ENCODE measurements at places on chromosomes 16 and 17. TPM values are rescaled to one million over a fixed set of nuclear protein-coding genes. Genes with fewer than 3 reads are reported as not detected.

DNA sequence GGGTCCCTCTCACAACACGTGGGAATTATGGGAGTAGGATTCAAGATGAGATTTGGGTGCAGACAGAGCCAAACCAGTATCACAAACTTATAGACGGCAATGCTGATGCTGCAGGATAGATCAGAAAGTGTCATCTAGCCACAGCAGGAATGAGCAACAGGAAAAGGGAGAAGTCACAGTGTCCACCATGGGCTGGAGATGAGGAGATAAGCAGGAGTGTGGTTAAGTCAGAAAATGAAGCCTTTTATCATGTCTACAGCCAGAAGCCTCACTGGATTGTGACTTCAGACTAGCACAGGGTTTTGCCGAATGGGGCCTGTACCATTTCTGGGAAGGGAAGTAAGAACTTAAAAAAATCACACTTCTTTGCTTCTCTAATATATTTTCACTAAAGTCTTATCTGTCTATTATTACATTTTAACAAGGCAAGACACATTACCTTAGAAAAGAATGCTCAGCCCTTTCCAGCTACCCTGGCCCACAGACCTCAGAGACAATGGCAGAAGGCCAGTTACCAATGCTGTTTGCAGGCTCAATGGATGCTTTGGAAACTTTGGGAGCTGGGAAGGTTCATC lies 490.2 kb upstream of the SALL1 start:
- no peak for DNase-seq

DNA sequence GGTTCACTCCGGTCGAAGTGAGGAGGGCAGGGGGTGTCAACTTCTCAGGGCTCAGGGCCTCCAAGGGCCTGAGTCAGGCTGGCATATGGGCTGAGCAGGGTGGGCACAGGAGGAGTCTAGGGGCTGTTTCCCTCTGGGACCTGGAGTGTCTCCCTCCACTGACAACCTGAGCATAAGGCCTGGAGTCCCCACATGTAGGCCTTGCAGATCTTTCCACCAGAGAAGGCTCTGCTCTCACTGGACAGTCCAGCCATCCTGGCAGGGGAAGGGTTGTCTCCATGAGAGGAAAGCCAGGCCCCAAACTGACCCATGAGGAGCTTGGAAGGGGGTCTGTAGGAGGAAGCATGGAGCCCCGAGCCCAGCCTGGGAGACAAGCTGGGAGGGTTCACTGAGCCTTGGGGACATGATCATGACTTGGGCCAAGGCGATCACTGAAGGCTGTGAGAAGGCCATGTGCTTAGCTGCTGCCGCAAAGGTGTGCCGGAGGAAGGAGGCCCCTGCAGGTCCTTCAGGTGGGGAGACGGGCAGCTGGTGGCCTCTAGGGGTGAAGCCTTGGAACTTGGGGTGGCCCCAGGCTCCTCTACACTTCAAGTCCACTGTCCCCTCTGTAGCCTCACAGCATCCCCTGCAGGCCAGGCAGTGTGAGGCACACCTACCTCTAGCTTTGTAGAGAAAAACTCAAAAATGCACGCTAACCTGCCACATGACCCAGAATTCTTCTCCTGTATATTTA lies 9.9 kb downstream of the CMTM2 start:
- DNase-seq, result peak; percentile 44

The TUBB3 gene
- total RNA-seq, result 16.1 TPM

The LHX1 gene
- 5.8 TPM for total RNA-seq

DNA sequence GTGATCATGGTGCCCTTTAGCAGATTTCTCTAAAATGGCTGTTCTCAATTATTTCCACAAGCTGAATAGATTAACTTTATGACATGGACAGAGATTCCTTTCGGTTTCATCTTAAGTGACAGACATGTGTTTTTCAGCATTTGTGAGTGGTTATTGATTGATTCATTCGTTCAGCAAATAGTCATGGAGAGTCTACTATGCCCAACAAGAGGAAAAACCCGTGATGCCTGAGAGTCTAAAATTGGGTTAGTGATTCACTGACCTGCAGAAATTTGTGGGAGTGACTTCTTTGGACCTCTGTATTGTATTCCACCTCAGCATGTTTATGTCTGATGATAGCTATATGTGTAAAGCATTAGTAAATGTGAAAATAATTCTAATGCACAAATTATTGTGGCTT lies 28.0 kb upstream of the DUSP14 start:
- DNase-seq, result no peak

DNA sequence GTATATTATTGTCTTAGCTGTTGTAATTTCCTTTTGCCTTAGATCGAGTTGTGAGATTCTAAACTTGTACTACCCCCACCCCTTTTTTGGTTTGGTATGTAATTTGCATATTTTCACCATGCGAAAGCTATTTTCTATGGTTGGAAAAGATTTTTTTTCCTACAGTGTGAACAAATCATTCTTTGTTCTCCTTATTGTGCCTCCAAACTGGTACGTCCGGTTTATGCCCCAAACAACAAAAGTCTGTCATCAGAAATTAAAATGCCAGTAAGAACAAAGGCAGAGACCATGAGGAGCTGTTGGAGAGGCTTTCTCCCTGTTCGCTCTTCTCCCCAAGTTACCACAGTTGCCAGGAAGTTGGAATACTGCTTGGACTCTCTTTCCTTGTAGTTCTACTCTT lies 66.1 kb downstream of the BCAS3 start:
- DNase-seq, result peak; percentile 5

GRCh38 chr16:87443964-87444363 lies 48.9 kb downstream of the ZCCHC14 start:
- DNase-seq, result no peak

The NPEPPS gene
- 75.0 TPM for total RNA-seq

GRCh38 chr16:63289834-63290460 lies 1253.7 kb upstream of the CDH8 start:
- DNase-seq, result peak; percentile 37

The MT1M gene
- total RNA-seq, result not detected

GRCh38 chr16:70163596-70163995 lies 10.0 kb upstream of the CLEC18C start:
- no peak for DNase-seq

GRCh38 chr16:85017151-85017550 lies 5.8 kb upstream of the ZDHHC7 start:
- DNase-seq, result no peak

The HBA1 gene
- total RNA-seq, result 0.42 TPM

The MLLT6 gene
- total RNA-seq, result 75.8 TPM
